ENCODE measurements at places on chromosomes 7 and 10.

DNA sequence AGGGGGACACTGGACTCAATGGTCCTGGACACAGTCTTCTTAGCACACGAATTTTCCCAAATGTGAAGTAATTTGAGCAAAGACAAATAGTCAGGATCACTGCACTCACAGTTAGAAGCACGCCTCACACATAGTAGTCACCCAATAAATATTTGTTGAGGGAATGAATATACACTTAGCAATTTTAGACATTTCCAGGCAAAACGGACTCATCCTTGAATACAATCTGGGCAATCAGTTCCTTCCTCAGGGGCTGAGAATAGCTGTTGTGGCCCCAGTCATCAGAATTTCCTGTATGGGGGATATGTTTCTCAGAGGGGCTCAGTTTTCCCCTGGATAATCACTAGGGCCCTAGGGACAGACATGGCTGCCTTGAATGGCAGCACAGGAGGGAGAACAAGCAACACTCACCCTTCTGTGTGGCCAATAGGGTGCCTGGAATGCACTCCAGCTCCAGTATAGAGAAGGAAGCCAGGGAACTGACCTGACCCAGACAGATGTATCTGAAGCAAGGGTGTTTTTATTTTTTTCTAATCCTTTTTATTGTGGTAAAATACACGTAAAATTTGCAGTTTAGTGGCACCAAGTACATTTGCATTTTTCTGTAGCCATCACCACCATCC is 282.7 kb upstream of the ZNF32 start:
- DNase-seq = no peak

DNA sequence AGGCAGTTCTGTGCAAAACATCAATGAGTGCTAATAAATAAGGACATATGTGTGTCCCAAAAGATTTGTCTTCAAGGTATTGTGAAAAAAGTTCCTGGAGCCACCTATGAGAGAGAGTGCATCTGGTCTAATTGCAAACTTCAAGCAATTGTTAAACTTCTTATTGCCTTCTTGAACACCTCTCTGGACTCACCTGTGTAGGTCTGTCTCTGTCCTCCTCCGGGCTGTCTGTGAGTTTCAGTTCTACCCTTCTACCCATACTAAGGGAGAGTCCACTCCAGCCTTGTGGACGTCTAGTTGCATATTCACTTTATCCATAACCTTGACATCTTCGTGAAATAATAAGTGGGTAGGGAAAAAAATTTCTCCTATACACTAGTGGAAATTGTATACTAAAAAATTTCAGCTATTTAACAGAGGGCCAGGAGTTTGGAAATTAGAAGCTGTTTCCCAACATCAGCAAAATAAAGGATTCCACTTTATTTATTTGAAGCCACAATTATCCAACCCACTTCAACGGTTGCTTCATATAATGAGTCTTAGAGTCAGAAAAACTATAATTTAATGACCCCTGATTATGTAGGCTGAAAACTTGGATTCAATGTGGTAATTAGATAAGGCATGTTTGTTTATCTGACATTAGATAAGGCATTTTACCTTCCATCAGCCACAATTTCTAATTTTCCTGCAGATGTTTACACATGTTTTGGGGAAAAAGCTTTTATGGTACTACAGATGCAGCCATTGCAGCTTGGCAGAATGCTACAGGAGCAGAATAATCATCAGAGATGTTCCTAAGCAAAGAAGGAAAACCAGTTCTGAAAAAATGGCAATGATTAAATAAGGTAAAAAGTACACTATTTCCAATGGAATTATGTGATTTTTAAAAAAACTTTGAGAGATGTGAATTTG is 150.8 kb upstream of the FAM3C start:
- no peak for DNase-seq

- DNase-seq = no peak
These were observed 12.6 kb upstream of the PRDX3 start for GRCh38 chr10:119190954-119191785.

DNA sequence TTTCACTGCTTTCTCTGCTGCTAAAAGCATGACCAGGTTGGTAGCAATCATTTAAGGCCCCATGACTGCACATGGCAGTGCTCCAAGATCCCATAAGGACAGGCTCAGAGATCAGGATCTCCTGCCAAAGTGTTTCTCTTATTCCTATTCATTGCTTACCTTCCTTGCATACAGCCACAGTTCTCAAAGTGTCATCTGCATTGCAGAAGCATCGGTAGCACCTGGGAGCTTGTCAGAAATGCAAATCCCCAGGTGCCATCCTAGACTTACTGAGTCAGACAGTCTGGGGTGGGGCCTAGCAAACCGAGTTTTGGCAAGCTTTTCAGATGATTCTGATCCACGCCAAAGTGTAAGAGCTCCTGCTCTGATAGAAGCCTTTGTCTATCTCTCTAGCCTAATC is 489.0 kb upstream of the AUTS2 start:
- no peak for DNase-seq

Measured in GM12892 (cell line).